Kidney tubule cell (primary cell): ENCODE measurements at places on chromosomes 2 and 18.

DNA sequence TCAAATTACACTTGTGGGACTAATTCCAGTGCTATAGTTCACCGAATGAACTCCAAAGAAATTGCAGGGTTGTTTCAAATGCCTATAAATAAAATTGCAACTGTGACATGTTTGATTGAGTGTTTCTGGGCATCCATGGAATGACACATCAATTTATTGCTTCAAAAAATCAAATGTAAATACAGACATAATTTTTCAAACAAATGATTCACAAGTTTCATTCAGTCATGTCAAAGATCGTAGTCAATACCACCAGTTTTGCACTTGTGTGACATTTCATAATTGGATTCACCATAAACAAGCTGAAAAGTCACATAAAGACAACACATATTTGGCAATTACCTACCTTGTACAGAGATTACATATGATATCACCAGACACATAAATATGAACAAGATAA, 350.8 kb downstream of the CDH2 start:
- DNase-seq: no peak

DNA sequence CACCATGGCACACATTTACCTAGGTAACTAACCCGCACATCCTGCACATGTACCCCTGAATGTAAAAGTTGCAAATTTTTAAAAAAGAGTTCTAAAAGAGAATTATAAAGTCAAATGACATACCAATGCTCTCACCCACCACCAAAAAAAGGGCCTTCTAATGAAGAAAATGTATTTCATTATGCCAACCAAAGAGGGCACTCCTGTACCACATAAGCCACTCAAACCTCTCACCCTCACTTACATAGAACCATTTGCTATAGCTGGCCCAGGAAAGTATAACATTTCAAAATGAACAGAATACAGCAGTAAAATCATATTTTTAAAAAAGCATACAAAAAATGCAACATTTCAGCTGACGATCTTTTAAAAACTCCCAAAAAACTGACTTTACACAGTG, 241.5 kb upstream of the PKDCC start:
- peak; percentile 22 for DNase-seq

DNA sequence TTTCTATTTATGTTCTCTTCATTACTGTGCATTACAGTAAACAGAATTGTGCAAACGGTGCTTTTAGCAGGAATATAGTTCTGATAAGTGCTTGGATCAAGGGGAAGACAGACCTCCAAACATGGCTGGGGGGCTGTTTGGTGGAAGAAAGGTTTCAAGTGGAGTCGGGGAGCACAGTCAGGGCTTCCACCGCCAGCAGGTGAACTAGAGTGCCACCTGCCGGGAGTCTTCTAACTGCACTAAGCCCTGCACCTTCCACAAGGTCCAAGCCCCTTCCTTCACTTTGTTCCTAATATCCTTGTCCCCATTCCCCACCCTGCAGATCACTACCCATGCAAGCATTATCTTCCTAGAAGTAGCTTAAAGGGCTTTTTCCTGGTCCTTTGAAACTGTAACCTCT, 11.1 kb downstream of the ONECUT2 start:
- peak; percentile 36 for DNase-seq

DNA sequence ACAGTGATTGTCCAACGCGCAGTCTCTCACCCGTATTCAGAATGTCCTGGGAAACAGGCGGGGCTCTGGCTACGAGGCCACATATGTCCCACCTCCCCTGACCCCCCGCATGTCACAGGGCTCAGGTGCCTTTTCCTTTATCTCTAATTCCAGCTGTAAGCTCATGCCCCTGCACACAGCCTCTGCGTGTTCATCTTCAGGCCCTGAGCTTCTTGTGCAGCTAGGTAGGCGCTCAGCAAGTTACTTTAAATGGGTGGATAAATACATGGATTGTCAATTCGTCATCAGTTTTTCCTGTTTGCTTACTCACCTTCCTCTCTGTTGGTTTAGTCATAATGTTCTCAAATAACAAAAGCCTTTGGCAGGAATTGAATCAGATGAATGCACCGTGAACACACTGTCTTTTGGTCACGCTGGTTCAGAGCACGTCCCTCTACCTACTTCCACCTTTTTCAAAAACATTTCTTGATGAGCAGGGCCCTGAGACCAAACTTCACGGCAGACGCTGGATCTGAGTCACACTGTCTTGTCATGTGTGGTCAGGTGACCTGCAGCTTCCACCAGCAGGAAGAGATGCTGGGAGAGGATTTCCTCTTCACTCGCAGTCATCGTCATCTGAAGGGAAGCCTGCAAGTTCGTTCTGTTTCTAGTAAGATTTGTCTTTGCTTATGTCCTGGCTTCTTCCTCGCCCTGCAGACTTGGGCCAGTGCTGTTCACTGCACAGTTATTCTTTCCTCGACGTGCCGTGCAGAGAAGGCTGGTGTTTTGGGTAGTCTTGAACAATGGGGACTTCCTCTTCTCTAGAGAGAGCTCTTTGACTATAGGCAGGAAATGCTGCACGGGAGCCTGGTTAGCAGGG, 138.1 kb downstream of the PTGR3 start:
- peak; percentile 99 for DNase-seq

DNA sequence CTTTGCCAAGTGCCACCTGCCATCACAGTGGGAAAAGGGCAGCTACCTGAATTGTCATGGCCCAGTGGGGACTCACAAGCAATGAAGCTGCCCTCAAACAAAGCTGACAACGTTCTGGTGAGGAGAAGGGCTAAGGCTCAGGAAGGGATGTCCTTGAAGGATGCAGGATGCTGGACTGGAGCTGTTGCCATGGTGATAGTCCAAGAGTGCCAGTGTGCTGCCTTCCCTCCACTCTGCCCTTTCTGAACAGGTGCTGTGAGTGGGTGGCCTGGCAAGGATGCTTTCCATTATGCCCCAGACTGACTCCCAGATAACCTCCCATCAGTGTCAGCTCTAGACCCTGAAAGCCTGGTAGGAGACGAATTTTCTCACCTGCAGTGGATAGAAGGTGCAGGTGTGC, 137.8 kb upstream of the GYPC start:
- no peak for DNase-seq

- peak; percentile 63 for DNase-seq
Measured at GRCh38 chr2:236754271-236754944, 184.8 kb downstream of the ACKR3 start.

- no peak for DNase-seq
Measured at GRCh38 chr2:66127656-66128055, 307.3 kb upstream of the MEIS1 start.

- no peak for DNase-seq
Measured at GRCh38 chr18:78980777-78981380, 1.3 kb downstream of the SALL3 start.

DNA sequence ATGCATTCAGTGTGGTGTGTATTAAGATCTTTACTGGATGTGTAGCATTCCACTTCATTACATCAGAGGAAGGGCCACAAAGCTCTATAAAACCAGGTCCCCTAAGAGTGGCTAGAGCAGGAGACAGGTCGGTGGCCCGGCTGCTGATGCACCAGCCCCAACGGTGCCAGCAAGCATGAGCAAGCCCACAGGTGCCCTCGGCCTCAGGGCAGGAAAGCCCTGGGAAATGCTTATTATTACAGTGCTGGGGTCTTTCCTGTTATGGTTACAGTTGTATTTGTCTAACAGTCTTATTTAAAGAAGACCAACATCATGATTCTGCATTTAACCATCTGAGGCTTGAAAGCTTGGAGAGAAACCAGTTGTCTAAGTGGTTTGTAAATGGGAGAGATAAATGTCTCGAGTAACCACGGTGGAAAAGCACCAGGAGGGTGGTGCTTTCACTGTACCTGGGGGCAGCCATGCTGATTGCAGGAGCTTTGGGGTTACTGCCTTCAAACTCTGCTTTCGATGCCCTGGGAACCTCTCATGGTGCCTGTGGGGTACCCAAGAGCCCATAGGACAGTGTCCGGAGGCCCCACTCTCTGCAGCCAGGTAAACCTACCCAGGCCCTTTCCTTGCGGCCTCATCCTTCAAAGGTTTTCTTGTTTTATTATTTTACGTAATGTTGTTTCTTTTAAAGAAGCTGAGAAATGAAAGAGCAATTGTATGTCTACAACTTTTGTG, 133.1 kb downstream of the SH3RF3 start:
- DNase-seq: no peak

DNA sequence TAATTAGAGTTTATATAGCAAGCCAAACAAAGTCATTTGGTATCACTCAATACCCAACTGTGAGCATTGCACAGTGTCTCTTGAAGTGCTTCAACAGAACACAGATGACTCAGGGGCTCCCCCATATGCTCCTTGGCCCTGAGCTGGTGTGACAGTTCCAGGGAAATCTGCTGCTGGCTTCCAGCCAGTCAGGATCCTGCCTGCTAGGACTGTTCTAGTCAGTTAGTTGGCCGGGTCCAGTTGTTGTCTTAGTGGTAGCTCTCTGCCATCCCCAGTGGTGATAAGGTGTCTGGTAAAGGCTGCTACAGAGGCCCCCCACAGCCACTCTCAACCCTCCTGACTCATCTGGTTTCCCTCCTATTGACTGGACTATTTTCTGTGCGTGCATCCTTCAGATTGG, 100.3 kb downstream of the IRS1 start:
- peak; percentile 43 for DNase-seq

DNA sequence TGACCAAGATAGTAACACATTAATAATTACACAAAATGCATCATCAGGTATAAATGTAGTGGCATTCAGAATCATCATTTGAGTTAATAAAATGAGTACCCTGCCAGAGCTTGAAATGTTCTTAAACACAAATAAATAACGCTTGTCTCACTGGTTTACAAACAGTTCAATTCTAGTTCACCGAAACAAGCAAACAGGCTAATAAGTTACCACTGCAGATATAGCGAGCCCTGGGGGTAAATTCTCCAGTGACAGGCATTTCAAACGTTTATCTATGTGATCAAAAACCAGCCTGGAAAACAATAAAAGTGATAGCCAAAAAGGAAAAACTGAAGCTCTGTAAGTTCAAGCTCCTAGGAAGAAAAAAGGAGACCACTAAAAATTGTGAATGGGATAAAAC, 152.6 kb downstream of the THADA start:
- no peak for DNase-seq

DNA sequence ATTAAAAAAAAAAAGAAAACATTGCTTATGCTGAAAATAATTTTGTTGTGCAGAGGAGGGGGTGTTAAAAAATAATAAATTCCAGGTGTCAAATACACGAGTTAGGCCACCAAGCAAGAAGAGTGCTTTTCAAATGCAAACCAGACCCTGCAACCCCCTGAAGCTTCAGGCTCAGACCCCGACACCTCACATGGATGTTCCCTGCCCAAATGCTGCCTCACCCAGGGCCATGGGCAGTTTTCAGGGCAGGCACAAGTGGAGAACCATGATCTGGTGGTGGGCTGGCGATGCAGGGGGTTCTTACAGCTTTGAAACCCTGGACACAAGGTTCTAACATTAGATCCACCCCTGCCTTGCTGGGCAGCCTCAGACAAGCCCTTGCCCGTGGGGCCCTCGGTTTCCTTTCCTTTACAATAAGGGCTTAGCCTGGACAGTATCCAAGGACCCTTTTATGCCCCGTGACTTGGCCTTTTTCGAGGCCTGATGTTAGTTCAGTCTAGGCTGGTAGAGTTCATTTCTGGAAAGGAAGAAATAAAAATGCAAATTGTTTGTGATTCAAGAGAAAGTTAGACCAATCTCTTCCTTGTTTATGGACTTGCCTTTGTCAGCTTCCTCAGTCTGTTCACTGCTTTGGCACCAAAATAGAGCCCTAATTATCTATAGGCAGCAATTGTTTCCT, 168.7 kb downstream of the DDX1 start:
- DNase-seq: no peak

DNA sequence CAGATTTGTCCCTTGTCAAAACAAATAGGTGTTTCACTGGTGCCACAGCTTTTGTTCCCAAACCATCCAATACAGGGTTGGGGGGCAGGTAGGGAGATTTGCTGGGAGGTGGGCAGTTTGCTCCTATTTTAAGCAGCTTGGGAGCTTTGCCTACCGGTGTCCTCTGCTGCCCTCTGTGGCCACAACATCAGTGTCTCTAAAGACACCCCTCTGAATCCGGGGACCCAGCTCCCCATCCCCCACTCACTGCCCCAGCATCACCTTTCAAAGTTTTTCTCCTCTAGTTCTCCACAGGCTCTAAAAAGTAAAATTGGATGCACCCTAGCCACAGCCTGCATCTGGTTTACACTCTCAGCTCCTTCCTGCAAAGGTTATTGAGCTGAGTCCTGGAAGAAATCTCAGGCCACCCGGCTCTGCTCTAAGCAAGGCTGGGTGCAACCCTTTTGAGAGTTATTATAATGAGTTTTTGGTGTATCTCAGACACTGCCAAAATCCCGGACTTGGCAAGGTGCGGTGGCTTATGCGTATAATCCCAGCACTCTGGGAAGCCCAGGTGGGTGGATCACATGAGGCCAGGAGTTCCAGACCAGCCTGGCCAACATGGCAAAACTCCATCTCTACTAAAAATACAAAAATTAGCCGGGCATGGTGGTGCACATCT, 2.9 kb upstream of the EPAS1 start:
- DNase-seq: no peak

GRCh38 chr18:46337271-46337670, 233.1 kb downstream of the HAUS1 start:
- DNase-seq: no peak

GRCh38 chr2:181657379-181657778, 474 bp upstream of the CERKL start:
- no peak for DNase-seq

GRCh38 chr2:125684256-125684655, 971.7 kb upstream of the GYPC start:
- DNase-seq: no peak

DNA sequence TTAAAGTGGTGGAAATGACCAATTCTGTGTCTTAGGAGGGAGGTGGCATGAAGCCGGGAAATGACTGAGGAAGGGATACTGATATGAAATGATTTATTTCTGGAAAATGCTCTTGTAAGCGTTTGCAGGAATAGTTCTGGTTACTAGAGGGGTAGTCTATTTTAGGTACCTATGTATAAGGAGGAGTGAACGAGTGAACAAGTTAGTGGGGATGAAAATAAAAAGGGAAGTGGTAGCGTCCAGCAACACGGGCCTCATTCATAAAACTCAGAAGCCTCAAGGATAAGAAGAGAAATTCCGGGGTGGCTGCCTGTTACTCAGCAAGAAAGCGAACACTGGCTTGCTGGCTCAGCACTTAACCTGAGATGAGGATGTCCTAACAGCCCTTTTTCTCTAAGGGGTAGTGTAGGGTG, 303.3 kb downstream of the NCKAP5 start:
- DNase-seq: no peak

DNA sequence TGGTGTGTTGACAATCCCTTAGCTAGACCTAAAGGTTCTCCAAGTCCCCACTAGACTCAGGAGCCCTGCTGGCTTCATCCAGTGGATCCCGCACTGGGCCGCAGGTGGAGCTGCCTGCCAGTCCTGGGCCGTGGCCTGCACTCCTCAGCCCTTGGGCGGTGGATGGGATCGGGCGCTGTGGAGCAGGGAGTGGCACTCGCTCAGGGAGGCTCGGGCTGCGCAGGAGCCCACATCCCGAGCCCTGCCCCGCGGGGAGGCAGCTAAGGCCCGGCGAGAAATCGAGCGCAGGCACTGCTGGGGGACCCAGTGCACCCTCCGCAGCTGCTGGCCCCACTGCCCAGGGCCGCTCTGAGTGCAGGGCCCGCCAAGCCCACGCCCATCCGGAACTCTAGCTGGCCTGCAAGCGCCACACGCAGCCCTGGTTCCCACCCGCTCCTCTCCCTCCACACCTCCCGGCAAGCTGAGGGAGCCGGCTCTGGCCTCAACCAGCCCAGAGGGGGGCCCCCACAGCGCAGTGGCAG, 20.8 kb upstream of the ROCK1 start:
- DNase-seq: no peak
